ENCODE measurements at places on chromosomes 3 and 15.

GRCh38 chr15:97082830-97083229 is 752.3 kb downstream of the NR2F2 start:
- DNase-seq = no peak

GRCh38 chr3:4211610-4212009 is 91.6 kb upstream of the SETMAR start:
- no peak for DNase-seq

- DNase-seq = no peak
Observed at GRCh38 chr15:48395521-48396011, 64.3 kb downstream of the DUT start.

GRCh38 chr3:16928386-16929132 is 43.8 kb downstream of the PLCL2 start:
- DNase-seq = no peak

DNA sequence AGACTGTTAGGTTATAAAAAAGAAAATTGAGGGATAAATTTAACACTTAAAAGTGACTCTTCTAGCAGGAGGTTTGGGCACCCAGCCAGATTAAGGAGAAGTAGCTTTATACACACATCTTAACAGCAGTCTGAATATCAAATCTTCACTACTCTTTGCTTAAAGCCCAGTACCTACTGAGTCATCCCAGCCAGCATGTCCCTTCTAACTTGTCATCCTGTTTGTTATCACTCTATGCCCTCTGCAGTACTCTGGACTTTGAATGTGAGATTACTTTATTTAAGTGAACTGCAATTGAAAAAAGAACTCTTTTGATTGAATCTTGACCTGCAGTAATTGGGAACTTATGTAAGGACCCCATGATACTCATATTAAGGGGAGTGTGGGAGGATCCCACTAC is 77.6 kb downstream of the FHIT start:
- DNase-seq = no peak

- DNase-seq = no peak
Observed at GRCh38 chr3:71421475-71421819, 162.1 kb downstream of the FOXP1 start.

DNA sequence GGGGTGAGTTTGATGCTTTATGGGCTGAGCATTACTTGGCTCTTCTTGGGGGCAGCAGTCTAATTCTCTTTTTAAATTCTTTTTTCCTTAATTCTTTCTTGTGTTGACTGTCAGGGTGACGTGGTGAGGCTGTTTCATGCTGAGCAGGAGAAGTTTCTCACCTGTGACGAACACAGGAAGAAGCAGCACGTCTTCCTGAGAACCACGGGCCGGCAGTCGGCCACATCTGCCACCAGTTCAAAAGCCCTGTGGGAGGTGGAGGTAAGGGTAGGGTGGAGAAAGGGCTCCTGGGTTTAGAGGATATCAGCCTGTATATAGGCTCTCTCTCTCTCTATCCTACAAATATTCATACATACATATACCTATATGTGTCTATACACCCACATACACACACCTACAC is 152.3 kb downstream of the ITPR1 start:
- DNase-seq = no peak

GRCh38 chr3:184360929-184361531 is 375 bp downstream of the CLCN2 start:
- DNase-seq = no peak
